AML-193 (cell line): ENCODE measurements at places on chromosomes 13 and 19.
A peak's percentile ranks its signal among the peaks of the same experiment; 100 is the strongest.

- no peak for DNase-seq
Measured at GRCh38 chr13:102012299-102013293, 389.3 kb downstream of the FGF14 start.

- DNase-seq, result no peak
Measured at GRCh38 chr13:47049276-47049989, 152.6 kb upstream of the HTR2A start.

DNA sequence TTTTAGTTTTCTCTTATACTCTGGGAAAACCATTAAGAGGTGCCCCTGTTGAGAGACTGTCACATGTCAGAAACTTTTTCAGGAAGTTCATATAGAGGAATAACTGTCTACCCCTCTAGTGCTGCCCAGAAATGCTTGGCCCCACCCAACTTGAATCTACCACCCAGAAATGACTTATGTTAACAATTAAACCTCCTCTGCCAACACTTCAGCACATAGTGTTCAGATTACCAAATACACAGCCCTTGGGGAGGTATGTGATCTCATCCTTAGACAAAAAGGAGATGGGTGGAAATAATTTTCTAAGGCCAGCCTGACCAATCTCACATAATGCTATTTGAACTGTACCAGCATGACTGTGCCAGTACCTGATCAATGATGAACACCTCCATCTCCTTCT, 35.6 kb downstream of the CCDC169 start:
- DNase-seq, result no peak

DNA sequence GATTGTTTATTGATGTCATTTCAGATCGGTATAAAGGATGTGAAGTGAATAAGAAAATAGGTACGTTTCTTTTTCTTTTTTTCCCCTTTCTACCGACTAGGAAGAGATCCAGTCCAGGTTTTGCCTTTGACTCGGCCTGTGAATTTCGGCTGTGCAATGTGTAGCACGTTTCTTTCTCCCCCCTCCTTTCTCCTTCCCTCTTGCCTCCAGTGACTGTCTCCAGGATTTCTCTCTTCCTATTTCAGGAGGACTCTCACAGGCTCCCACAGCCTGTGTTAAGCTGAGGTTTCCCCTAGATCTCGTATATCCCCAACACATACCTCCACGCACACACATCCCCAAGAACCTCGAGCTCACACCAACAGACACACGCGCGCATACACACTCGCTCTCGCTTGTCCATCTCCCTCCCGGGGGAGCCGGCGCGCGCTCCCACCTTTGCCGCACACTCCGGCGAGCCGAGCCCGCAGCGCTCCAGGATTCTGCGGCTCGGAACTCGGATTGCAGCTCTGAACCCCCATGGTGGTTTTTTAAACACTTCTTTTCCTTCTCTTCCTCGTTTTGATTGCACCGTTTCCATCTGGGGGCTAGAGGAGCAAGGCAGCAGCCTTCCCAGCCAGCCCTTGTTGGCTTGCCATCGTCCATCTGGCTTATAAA, at the start of gene GPC6:
GPC6 (plus strand) TSS at position 185 of the 657 bp plus-strand sequence.
- no peak for DNase-seq

GRCh38 chr19:34336781-34337271, 28.2 kb upstream of the GPI start:
- peak; percentile 5 for DNase-seq

- DNase-seq, result no peak
Measured at GRCh38 chr13:25739376-25739775, 312.4 kb downstream of the SHISA2 start.

DNA sequence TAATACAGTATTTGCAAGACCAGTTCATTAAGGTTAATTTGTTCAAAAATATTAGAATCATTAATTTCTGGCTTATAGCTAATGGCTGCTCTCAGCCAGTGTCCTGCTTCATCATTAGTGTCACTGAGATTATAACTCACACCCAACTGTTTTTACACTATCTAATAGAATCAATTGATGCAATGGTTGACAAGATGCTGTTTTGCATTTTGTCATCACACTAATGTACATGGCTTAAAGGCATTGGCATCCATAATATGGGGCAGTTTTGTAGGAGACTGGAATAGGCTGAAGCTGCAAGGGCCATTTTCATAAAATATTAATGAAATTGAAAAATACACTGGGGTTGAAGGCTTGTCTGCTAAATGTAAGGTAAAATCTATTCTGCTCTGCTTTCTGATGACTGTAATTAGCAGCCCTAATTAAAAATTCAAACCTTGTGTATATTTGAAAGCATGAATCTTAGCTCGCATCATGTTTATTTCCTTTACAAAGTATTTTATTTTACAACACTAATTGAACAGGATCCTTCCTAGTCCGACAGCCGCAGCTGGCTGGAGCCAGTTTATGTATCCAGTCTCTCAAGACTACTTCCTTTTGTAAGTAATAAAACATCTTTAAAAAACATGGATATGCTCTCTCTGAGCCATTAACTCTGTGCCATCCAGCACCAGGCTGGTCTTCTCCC, 296.7 kb downstream of the POU4F1 start:
- no peak for DNase-seq

GRCh38 chr13:110000534-110001345, 214.4 kb upstream of the IRS2 start:
- DNase-seq, result no peak

- DNase-seq, result no peak
Measured at GRCh38 chr19:21569494-21569865, 64.1 kb downstream of the ZNF429 start.

DNA sequence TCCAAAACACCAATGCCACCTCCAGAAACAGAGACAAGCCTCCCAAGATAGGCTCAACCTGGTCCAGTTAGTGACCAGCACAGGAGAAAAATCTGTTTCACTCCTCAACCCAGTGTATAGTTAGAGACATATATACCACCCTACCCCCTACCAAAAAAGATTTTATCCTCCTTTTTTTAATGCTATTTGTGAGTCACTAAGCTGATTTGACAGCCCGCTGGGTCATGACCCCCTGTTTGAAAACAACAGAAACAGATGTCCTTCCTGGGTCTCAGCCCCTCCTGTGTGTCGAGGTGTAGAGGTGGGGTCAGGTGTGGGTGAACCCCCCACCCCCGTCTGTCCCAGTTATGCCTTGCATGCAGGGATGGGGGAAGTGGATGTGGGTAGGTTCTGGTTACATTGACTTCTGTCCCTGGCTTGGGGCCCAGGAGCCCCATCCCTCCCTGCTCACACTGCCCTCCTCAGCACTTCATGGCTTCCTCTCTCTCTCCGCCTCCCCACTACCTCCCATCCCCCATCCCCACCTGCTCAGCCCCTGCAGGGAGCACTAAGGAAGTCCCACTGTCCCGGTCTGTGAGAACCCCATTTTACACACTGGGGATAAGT, 14.0 kb upstream of the TOMM40 start:
- DNase-seq, result no peak

- DNase-seq, result no peak
Measured at GRCh38 chr19:6678690-6679109, 8.7 kb upstream of the TNFSF14 start.

DNA sequence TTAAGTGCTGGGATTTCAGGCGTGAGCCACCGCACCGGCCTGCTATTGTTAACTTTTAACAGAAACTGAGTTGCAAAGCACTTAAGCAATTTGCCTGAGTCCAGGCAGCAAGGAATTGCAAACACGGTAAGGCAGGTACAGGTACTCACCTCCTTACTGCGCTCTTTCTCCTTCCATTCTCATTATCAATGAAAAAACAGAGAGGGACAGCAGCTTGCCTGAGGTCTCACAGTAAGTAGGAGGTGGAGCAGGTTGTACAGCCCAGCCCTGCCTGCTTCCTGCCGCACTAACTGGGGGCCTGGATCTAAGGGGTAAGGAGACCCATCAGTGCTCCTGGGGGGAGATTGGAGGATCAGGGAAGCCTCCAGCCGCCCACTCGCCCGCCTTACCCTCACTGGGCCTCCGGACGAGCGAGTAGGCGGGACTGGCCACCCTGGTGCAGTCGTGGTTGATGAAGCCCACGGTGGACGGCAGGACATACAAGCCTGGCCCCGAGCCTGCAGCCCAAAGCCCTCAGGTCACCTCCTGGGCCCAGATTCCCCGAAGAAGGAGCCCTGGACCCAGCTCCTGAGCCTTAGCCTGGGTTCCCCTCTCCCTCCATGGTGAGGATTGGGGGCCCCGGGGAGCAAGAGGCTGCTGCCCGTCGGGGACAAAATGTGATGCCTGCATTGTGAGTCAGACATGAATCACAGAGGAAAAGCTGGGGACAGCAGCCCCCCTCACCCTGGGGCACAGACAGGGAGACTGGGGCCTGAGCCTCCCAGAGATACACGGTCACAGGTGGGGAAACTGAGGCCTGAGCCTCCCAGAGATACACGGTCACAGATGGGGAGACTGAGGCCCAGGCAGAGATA, 11.4 kb upstream of the SHC2 start:
- DNase-seq, result no peak

DNA sequence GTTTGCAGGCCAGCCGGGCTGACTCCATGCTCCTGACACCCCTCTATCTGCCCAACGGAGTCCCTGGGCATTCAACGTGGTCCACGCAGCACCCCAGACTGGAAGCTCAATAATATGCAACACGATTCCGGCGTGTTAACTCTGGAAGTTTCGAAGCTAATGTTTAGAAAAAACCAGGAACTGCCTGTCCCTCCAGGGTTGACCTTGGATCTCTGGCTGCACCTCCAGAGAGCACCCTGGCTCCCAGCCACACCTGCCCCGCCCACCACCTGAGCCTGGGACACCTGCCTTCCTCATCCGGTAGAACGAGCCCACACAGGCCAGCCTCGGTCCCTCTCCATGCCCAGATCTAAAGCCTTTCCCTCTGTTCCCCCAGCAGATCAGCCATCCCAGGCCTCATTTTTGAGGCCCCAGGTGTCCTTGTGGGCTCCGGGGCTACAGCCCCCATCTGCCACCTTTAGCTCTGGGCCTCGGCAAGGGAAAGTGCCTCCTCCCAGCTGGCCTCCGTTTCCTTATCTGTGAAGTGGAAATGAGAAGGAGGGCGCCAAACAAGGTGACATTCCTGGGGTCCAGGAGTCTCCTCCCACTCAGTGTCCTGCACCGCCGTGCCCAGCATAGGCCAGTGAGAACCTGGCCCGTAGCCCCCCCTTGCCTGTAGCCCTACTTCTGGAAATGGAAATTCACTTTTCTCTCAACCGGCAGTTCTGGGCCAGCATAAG, 38.7 kb downstream of the KLF2 start:
- no peak for DNase-seq

DNA sequence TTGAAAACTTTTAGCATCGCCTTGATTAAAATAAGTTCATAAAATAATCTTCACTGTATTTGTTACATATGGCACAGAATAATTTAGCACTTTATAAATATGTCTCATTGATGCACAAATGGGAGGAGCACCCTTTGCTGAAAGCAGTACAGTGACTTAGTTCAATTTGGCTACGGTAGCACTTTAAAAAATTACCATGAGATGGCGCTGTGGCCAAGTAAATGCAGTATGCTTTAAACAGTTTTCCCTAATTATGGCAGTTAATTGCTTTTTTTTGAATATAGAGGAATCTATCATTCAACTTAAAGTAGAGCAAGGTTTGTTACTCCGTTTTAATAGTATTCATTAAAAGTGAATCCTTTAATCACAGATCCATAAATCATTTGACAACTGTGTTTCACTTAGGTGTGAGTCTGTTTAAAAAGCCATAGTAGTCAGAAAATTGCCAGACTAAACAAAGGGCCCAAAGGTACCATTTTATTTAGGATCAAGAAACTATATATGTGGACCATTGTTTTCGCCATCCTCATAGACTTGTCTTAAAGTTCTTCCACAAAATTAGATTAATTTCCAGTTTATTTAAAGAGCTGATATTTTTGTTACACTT, 34.7 kb upstream of the ESD start:
- peak; percentile 77 for DNase-seq

DNA sequence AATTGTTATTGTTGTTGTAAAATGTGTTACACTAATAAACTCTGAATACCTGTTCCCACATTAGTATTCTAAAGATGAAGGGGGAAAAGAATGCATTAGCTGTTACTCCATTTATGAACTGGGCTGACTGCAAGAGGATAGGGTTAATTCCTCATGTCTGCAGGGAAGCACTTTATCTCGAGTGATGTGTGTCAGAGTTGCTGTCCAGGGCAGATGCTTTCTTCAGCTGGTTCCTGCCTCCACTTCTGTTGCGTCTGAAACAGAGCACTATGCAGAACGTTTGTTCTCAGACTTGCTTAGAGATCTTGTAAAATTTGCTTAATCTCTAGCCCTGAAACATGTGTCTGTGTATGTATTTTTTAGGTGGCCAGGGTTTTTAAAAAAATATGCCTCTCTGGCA, 318.8 kb downstream of the SPRY2 start:
- DNase-seq, result no peak

GRCh38 chr19:46601318-46602224, at the start of gene CALM3:
CALM3 (plus strand) TSS chr19:46601330; CDS start chr19:46601435, 105 bp downstream.
- no peak for DNase-seq

- DNase-seq, result no peak
Measured at GRCh38 chr13:46717275-46717674, 79.7 kb downstream of the ESD start.

GRCh38 chr13:18944501-18945068, 237.0 kb downstream of the TUBA3C start:
- DNase-seq, result no peak

DNA sequence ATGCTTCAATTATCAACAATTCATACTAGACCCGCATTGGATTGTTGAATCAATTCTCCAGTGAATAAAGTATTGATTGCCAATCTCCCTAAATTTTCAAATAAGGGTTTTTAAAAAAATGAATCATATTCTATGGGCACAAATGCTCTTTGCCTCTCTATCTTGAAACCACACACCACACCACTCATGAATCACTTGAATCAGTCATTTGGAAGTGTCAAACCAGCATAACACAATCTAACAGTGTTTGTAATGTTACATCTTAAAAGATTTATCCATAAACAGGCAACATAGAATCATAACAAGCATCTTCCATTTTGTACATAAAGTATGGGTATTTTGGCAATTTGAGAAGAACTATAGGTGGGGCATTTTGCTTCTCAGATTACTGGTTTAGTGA, 219.5 kb upstream of the MIR17HG start:
- no peak for DNase-seq

DNA sequence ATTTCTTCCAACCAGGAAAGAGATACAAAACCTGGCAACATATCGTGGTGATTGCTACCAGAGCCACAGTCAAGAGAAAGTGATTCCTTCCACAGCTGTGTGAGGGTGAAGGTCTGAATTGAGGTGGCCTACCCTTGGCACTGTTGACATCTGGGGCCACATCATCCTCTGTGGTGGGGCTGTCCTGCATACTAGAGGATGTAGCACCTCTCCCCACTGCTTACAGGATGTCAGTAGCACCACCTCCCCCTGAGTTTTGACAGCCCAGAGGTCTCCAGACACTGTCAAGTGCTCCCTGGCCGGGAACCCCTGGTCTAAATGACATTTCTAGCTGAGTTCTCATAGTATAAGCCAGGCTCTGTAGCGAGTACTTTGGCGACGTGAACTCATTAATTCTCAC, 15.5 kb downstream of the PTGER1 start:
- DNase-seq, result no peak

DNA sequence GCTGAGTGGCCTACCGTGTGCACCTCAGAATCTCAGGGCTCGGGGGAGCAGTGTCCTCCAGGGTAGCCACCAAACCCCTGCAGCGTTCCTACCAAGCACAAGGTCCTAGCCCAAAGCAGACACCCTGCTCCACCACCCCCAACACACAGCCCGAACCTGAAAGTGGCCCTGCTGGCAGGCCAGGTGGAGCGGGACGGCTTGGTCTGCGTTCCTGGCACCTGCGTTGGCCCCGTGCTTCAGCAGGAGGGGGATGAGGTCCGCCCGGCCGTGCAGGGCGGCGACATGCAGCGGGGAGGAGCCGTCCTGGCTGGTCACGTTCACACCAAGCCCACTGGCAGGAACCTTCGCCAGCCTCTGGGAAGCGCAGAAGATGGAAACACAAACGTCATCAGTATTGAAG, 26.5 kb downstream of the PDCD5 start:
- no peak for DNase-seq

- DNase-seq, result peak; percentile 92
Measured at GRCh38 chr13:30466841-30467252, 1.1 kb upstream of the HMGB1 start.
